ENCODE measurements at places on chromosomes 3 and 15.

DNA sequence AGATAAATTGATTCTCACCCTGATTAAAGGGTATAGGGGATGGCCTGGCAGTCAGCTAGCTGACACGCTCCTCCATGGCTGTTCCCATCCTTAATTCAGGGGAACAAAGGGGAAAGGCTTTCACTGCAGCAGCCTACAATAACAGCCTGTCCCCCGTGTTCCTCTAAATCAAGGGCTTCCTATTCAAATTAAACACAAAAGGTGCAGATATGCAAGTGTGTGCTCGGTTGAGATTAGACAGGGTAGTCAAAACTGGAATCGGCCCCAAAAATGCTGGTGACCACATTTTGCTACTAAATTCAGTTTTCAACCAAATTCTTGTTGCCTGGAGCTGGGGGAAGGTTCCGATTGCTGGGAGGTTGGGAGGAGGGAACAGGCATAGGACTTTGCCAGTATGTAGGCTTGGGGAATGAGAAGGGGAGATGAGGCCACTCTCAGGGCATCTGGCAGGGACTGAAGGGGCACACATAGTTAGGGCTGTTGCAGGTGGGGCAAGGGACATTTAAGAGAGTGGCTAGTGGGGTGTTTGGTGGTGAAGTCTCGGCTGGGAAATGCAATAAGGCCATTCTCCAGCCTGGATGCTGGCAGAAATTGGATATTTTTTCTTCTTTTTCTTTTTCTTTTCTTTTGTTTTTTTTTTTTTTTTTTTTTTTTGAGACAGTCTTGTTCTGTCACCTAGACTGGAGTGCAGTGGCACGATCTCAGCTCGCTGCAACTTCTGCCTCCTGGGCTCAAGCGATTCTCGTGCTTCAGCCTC, 32.9 kb upstream of the CTSH start:
- no peak for DNase-seq

- no peak for DNase-seq
Measured at GRCh38 chr3:34109021-34109420, 310.6 kb downstream of the PDCD6IP start.

DNA sequence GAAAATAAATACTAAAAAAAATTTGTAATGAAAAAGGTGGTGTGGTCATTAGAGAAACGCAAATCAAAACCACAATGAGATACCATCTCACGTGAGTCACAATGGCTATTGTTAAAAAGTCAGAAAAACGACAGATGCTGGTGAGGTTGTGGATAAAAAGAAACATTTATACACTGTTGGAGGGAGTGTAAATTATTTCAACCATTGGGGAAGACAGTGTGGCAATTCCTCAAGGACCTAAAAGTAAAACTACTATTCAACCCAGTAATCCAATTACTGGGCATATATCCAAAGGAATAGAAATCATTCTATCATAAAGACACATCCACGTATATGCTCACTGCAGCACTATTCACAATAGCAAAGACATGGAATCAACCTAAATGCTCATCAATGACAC, 120.3 kb downstream of the MYO9A start:
- DNase-seq, result no peak

GRCh38 chr15:45919806-45920205, 285.0 kb downstream of the SQOR start:
- no peak for DNase-seq

Data from stimulated activated CD8-positive, alpha-beta memory T cell treated with anti-CD3 and anti-CD28 coated beads, Interleukin-15, amount 100 ng/mL, for 24 hours (primary cell).